Stimulated activated CD8-positive, alpha-beta memory T cell treated with anti-CD3 and anti-CD28 coated beads, Interleukin-2, amount 100 ng/mL, for 1 hour (primary cell): ENCODE measurements at places on chromosomes 7 and 10.

DNA sequence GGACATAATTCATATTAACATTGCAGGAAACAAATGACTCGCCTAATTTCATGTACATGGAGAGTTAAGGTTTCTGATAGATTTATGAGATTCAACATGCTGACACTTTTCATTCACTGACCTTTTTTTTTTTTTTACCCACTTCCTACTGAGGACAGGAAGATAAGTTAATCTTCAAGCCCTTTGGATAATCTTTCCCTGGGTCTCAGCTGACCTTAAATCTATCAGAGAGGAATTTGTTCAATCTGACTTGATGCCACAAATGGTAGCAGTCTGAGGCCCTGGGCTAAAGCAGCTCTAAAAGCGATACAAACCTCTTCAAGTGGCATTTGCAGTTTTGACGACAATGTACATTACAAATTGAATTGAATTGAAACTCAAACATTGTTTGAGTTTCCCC, 493.3 kb upstream of the SORCS1 start:
- DNase-seq, result no peak

DNA sequence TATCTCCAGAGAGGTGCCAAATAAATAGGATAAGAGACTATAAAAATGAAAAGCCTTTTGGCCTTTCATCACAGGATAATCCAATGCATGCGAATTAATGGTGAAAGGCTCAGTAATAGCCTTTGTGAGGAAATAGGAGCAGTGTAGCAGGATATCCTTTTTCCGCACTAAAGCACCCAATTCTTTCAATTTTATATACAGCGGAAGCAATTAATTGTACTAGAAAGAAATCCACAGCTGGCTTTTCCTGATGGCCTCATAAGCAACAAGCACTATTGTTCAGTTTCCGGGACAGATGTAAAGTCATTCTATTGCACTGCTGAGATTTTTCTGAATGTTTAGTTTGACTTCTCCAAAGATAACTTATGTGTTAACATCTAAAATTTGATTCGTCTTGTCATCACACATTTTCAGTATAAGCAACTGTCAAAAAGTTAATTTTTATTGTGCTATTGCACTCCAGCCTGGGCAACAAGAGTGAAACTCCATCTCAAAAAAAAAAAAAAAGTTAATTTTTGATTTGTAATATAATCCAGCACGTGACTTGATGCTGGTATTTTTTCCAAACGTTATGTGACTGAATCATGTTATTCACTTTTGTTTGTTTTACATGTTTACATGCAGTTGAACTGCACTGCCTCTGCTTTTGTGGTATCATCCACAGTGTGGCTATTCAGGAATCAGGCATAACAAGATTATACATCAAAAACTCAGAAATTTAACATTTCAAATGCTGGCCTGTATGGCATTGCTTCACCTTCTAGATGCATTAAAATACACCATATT, 8.4 kb upstream of the BMPR1A start:
- DNase-seq, result no peak

DNA sequence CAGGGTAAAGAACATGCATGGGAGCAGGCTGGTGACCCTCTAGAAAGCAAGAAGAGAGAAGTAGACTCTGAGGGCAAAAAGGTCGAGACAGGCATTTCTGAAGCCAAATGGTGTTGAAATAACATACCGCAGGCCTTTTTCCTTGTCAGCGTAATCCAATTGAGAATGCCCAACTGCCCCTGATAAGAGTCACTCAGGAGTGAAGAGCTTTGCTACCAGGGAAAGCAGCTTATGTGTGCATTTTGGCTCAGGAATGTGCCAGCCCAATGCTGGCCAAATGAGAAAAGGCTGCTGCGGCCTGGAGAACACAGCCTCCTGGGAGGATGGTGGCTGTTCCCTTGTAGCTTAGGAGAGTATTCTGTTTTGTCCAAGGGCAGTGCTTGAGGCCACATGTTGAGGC, 61.4 kb upstream of the NFKB2 start:
- DNase-seq, result no peak

DNA sequence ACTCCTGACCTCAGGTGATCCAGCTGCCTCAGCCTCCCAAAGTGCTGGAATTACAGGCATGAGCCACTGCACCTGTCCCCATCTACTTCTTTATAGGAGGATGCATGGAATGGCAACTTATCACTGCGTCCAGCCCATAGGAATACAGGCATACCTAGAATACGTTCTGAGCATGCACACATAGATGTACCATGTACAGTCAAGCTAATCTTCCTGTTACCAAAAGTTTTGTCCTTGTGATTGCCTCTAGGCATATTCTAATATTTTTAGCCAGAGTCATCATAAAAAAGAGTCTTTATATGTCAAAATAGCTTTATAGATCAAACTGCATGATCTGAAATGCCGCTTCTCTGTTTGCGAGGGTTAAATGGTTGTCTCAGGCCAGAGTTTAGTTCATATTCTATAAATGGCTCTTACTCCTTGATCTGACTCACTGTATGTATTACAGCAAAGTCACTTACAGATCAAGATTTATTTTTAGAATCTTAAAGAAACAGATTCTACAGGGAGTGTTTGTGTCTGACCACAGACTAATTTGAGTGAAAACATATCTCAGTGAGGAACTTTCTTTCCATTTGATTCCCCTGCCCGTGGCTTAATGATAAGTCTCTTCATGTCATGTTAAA, 210.9 kb downstream of the CREB5 start:
- no peak for DNase-seq

GRCh38 chr7:22008087-22008486, 62.4 kb upstream of the CDCA7L start:
- no peak for DNase-seq

DNA sequence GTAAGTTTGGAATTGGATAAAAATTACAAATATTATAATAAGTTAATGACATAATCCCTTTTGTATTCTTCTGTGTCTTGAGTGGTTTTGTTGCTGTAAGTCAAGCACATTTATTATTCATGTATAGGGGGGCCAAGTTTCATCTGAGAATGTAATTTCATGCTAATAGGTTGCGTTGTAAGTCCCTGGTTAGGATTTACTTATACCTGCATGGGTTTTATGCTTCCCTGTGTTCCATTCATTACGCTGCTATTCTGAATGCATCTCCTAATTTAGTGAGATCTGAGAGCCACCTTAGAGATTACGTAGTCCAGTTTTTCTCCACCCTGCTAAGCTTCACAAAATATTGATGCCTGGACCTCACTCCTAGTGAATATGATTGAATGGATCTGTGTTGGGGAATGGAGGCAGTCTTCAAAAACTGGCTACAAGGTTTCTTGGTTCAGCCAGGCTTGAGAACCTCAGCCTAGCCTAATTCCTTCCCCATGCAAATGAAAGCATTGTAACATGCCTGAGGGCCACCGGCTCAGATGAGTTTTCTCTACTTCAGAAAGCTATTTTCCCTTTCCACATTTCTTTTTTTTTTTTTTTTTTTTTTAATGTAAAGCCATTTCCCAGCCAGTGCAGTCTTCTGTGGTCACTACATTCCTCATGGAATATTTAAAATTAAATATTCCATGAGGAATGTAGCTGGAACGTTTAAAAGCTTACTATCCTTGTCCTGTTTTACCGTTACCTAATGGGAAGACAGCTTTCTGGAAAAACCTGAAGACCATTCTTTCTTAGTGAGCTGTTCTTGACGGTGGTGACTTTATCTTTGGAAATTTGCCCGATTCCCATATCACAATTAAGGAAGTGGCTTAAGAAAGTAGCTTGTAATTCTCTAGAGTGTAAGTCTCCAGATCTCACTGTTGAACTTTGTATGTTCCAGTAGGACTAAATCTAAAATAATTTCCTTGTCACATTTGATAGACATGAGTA, 16.0 kb downstream of the PAPSS2 start:
- no peak for DNase-seq

DNA sequence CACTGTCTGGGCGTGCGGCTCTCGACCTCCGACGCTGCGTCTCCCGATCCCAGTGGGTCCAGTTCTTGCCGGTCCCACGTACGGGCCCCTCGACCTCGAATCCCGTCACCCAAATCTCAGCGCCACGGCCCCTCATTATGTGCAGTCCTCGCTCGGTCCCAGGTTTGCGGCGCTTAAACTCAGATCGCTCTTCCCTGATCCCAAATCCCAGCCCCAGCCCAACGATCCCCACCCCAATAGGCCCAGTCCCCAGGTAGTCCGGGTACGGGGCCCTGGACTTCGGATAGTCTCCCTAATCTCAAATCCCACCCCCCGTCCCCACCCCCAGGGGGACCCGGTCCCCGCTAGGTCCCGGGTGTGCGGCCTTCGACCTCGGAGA, 666 bp downstream of the HNRNPF start:
- no peak for DNase-seq

DNA sequence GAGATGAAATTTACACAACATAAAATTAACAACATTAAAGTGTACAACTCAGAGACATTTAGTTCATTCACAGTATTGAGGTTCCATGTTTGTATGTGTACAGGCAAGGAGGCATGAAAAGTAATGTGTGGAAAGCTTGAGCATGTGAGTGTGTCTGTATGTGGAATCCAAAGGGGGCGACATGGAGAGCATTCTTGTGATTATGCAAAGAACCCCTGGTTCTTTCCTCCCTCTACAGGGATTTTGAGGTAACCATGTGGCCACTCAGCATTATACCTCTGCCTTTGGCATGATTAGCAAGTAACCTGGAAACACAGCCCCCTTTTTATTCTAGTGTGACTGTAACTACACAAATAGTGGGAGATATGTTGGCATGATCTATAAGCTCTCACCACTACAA, 21.0 kb downstream of the OR2F1 start:
- DNase-seq, result no peak

DNA sequence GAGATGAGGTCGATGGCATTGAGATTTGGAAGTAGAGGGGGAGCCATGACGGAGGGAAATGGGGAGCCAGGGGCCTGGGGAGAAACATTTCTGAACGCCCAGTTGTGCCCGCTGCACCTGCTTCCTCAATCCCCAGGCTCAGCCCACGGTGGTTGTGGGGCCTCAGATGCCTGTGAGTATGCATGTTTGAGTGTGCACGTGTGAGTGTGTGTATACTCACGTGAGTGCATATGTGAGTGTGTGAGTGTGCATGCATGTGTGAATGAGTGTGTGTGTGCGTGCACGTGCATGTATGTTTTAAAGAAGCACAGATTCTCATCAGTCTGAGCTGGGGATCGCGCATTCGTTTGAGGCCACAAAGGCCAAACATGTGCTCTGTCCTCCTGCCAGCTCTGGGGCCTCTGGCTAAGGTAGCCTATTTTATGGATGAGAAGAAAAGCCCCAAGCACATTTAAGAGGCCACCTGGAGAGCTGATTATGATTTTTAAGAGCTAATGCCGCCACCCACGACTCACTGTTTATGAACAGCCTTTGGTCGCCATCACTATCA, 154.8 kb downstream of the ARHGAP12 start:
- no peak for DNase-seq

DNA sequence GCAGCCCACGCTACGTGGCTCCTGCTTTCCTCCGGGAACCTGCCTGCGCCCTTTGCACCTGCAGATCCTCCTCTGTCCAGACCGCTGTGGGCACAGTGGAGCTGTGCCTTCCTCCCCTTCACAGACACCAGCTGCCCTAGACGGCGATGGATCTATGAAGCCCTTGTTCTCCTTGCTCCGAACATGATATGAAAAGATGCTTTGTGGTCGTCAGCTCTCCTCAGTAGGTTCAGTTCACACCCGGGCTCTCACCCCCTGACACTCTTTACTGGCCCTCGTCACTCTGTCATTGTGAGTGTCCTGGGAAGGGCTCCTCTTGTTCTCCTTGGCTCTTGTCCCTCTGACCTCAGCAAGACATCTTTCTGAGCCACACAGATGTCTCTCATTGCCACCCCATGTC, 4.2 kb downstream of the ZNF488 start:
- no peak for DNase-seq

- no peak for DNase-seq
Observed at GRCh38 chr10:7153750-7154149, 257.1 kb downstream of the SFMBT2 start.

- no peak for DNase-seq
Observed at GRCh38 chr7:142185069-142185468, 72.8 kb downstream of the PRSS58 start.

DNA sequence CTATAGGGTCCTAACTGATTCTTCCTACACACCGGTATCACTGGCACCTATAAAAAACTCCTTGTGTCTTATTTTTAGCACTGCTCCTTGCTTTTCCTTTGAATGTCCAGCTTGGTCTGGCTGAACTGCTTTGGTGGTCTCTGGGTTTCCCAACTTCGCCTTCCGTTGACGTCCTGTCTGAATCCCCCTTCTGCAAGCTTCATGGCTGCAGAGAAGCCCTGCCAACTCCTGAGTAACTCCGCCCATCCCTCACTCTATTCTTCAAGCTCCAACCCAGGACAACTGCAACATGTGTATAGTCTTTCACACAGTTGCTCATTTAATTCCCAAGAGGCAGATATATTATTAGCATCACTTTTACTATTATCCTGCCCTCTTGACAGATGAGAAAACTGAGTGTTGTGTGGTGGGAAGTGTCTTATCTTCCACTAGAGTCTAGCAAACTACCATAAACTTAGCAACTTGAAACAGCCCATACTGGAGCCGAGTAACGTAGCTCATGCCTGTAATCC, 40.9 kb downstream of the MTURN start:
- DNase-seq, result no peak

DNA sequence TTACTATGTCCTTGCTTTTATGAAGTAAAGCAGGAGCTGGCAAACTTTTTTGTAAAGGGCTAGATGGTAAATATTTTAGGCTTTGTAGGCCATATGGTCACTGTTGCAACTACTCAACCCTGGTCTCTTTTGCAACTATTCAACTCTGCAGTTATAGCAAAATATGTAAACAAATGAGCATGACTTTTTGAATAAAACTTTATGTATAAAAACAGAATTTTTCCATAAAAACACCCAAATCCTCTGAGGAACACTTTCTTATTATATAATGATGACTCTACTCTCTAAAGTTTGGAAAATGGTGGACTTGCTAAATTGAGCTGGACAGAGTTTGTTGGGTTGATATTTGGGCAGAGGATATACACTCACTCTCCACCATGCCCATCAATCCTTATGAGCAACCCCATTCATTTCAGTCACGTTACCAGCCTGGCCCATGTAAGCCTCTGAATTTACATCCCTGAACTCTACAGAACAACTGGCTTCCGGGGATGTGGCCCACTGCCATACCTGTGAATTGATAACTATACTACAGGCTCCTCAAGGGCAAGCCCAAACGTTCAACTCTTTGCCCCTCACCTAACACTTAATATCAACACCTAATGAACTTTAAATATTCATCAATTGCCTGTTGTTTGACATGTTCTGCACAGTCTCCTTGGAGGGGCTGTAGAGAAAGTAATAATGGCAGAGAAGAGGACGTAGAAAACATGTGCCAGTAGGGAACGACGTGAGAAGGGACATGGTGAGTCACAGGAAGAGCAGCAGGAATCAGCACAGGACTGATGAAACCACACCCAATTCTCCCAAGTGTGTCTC, 37.6 kb downstream of the SGMS1 start:
- DNase-seq, result no peak

DNA sequence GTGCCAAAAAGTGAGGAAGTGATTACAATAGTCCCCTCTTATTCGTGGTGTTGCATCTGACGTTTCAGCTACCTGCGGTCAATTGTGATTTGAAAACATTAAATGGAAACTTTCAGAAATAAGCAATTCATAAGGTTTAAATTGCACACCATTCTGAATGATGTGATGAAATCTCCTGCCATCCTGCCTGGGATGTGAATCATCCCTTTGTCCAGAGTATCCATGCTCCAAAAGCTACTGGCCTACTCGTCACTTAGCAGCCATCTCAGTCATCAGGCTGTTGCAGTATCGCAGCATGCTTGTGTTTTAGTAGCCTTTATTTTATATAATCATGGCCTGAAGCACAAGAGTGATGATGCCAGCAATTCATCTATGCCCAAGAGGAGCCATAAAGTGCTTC, 97.7 kb upstream of the CDCA7L start:
- DNase-seq, result no peak
